Anterior cingulate cortex (tissue), 58 donors: ENCODE measurements at places on chromosomes 7 and 10.

DNA sequence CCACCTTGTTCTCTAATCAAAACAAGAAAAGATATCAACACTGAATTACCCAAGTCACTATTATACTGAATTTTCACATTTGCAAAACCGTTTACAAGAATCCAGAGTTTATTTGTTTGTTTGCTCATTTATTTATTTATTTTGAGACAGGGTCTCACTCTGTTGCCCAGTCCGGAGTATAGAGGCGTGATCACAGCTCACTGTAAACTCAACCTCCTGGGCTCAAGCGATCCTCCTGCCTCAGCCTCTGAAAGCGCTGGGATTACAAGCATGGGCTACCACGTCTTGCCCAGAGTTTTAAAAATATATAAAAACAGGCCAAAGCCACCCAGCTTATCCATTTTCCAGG, 8.5 kb downstream of the CREB3L2 start:
- no peak for DNase-seq

GRCh38 chr7:156537006-156537405, 103.6 kb upstream of the RNF32 start:
- DNase-seq = no peak

GRCh38 chr10:124367936-124368335, 50.8 kb downstream of the OAT start:
- no peak for DNase-seq

DNA sequence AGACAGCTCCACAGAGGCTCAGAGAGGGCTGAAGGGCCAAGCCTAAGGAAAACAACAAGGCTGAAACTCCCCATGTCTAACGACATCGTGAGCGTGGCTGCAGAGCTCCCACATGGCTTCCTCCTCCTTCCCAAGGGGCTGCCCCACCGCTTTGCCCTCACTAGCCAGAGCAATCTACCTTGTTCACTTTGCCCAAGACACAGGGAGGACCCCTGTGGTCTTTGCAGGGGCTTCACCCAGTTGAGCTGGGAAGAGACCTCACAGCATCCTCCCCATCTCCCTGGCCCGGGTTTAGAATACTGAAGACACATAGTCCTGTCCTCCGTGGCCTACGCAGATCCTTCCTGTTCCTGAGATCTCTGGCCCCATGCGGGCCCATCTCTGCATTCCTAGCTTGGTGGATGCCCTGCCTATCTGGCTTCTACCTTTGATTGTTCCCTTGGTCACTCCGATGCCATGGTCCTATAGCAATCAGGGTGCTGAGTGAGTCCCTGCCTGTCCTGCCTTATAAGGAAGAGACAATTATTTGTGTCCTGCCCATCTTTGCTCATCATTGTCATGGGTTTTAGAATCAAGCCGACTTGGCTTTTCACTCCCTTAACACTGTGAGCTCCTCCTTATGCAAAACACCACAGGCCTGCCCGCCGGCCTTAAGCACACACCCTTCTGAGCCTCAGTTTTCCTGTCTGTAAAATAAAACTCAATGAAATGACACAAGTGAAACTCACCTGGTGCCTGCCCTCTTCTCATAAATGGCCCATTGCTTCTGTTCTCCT, 73.2 kb downstream of the PARP12 start:
- DNase-seq = no peak

GRCh38 chr10:5611899-5612680, 54.3 kb downstream of the ASB13 start:
- no peak for DNase-seq

DNA sequence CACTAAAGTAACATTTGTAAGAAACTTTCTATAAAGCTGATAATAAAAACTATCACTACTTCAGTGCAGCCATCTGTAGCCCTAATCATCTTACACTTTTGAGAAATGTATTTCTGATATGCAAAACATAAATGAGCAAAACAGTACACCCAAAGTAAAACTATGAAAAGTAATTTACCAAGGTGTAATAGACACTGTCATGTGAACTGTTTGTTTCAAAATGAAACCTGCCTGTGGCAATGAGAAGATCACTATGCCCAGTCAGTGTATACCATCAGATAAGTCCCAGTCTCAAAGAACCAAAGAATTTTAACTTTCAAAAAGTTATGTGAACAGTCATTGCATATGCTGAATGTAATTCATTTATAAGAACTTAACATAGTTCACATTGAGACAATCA, 398.1 kb downstream of the CDC14C start:
- no peak for DNase-seq

DNA sequence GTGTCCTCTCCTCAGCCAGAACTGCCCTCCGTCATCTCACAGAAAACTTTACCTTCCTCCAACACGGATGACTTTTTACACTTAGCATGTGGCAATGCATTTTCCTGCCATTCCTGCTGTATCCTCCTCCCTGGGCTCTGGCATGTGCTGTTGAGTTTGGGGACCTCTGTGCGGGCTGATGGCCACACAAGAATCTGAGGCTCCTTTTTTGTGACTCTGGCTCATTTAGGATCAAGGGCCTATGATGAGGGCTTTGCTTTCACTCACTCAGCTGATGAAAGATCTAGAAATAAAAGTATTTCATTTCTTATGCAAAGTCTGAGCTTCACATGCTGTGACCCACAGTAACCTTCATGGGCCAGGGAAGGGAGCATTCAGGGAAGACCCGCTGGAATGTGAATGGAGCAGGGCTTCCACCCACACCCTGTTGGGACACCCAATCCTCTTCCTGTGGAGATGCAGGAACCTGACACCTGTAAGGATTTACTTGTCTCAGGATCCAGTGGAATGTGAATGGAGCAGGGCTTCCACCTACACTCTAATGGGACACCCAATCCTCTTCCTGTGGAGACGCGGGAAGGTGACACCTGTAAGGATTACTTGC, 500.3 kb upstream of the MKI67 start:
- no peak for DNase-seq

DNA sequence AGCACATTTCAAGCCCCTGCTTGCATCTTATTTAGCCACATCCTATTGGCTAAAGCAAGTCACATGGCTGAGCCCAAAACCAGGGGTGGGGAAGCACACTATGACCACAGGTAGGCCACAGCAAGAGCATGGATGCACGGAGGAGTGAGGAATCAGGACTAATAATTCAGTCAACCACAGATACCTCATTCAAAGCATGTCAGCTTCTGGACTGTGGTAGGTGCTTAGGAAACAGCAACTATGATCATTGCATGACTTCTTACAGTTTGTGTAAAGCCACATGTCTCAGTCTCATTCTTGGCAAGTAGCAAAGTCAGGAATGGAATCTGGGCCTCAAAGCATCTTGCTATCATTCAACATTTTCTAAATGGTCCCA, 79.0 kb upstream of the EMX2 start:
- no peak for DNase-seq

DNA sequence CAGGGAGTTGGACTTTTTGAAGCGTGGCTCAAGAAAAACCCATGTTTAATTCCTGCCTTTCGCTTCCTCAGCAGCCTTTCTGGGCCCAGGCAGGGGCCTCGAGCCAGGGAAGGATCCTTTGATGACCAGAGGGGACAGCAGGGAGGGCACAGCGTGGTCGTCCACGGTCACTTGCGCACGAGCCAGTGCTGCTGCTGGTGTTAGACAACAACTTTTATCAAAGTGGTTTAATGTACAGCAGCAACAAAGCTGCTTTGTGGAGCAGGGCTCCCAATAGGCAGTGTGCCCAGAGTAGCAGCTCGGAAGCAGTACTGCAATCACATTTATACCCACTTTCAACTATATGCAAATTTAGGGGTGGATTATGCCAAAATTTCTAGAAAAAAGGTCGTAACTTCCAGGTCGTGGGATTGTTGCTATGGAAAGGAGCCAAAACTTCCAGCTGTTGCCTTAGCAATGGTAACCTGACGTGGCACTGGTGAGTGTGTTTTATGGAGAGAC, 6.1 kb downstream of the GIMAP1 start:
- no peak for DNase-seq

GRCh38 chr7:146492017-146492416, 375.4 kb downstream of the CNTNAP2 start:
- no peak for DNase-seq

GRCh38 chr10:100745882-100746783, 751 bp downstream of the PAX2 start:
- no peak for DNase-seq

DNA sequence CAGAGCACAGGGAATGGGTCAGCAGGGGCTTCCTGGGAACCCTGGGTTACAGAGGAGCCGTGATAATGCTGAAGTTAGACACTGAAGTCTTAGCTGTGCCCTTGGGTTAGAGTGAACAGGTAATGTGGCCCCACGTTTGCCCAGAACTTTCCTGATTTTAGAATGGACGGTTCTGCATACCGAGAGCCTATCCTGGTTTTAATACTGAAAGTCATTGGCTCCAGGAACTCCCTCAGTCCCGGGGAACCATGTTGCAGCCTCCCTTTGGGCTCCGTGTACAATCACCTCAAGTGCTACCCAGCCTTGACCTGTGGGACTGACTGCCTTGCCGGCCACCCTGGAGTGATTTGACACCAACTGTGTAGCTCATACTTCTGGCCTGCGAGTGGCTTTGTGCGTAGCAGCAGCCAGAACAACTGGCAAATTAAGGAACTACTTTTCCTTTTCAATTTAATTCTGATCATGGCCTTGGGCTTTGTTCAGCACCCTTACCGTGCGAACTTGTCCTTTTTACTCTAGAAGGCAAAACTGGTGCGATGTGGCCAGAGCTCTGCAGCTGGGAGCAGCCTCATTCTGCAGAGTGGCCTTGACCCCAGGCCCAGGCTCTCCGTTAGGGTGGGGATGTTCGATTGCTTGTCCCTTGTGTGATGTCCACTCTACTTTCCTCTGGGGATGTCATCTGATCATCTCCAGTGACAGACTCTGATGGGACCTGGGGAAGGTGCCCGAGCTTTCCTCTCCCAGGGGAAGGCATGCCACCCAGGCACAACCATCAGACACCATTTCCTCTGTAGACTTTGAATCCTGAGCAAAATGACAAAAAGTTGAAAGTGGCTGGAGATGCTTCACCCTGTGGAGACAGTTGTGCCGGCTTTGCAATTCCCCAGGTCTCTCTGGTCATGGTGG, 265.9 kb downstream of the GLRX3 start:
- no peak for DNase-seq

DNA sequence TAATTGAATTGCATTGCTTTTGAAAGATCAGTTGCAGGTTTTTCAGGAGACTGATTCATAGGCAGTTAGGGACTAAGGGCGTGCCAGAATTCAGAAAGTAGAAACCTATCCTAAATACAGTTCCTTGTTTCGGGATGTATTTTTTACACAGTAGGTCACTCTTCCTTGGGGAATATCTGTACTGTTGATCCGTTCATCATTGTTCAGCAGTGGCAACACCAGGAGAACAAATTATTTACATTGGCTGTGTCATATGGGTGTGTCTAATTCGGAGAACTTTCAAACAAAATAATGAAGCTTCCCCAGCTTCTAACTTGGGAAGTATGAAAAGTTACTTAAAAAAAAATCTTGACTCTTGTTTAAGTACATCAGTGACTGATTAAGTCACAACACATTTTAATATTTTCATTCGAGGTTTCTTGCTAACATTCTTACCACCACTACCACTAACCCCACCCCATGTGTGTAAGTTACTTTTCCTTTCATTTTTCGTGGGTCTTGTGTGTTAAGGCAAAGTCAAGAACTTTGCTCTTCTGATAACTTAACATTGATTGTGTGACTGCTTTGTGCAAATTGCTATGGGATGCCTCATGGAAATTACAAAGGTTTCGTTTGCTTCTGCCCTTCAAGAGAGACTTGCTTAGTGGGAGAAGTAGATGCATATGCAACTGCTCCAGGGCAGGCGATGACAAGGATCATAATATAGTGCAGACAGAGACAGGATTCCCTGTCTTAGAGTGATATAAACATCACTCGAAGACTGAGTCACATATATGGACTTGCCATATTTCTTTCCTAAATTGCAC, 43.8 kb upstream of the RPA3 start:
- DNase-seq = no peak

DNA sequence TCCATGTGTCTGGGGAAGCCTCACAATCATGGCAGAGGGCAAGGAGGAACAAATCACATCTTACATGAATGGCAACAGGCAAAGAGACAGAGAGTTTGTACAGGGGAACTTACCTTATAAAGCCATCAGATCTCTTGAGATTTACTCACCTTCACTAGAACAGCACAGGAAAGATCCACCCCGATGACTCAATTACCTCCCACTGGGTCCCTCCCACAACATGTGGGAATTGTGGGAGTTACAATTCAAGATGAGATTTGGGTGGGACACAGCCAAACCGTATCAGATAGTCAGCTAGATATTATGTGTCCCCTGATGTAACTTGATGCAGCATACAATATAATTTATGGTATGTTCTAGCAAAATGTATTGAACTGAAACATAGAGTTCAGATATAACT, 14.1 kb upstream of the CEP41 start:
- no peak for DNase-seq

DNA sequence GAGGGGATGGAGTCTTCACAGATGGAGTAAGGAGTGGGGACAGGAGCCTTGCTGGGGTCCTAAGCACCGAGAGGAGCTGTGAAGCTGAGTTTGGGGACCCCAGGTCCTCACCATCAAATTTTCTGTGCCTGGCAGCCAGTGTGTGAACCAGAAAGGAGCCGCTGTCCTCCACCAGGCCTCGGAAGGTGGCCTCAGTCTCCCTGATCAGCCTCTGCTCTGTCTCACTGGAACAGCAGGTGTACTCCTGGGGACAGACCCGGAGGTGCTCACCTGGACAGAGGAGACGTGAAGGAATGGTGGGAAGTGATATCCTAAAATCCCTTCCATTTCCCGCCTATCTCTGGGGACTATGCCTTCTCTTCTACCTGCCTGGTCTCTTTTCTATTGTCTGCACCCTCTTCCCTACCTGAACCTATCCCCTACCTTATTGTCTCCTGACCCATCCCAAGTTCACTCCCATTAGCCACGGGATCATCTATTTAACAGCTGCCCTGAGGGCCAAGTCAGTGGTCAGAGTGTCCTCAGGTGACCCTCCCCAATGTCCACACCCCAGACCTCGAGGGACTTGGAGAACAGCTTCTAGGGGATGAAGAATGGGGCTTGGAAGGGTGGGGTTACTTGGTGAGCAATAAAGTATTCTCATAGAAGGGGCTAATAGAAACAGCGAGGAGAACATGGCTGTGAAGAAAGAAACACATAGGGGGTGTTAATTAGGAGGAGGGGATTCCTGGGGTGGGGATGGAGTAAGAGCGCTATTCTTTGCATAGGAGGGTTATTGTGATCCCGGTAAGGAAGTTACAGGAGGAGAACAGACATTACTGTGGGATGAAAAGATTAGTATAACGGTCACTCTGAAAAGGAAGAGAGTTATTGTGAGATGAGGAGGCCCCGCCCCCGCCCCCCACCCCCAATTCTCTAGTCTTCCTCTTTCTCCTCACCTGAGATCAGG, 811 bp downstream of the GPC2 start:
- DNase-seq = no peak

- DNase-seq = no peak
Observed at GRCh38 chr7:40072268-40072667, 62.2 kb downstream of the MPLKIP start.

DNA sequence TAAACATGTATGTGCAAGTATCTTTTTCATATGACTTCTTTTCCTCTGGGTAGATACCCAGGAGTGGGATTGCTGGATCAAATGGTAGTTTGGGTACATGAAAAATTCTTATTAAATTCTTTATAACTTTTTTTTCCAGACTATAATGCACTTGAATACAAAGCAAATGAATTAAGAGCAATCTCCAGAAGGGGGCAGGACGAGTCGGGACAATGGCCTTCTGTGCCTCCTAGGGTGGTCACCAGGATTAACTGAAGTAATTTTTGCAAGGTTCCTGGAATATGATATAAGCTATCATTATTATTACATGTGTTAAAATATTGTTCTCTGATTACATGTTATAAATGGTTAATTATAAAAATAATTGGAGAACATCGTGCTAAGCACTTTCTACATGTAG, 127.2 kb downstream of the PPP1R17 start:
- DNase-seq = no peak

GRCh38 chr7:153518201-153518984, 533.8 kb upstream of the DPP6 start:
- no peak for DNase-seq

GRCh38 chr10:42976351-42977031, 100.4 kb upstream of the RET start:
- DNase-seq = no peak
